ENCODE measurements at places on chromosomes 1 and 21. TPM values are rescaled to one million over a fixed set of nuclear protein-coding genes. Genes with fewer than 3 reads are reported as not detected.

DNA sequence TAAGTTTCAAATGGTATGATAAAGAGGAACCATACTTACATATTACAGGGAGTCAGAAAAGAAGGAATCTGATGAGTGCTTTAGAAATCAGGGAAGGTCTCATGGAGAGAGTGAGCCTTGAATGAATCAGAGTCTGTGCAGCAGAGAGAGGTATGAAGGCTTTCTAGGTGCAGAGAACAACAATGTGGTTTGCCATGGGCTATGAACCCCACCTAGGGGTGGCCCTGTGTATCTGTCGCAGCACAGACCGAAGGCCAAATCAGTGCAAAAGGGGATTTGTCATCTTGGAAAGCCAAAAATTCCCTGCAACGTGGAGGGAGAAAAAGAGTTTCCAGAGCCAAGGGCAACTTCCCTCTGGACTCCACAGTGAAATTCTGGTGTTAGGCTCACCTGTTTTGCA, 3.5 kb downstream of the PAPPA2 start:
- DNase-seq: no peak

- DNase-seq: no peak
Observed at GRCh38 chr1:153565529-153566374, at the start of gene S100A2. S100A2 (minus strand) TSS chr1:153565844; CDS start chr1:153563877, 1,967 bp downstream.

DNA sequence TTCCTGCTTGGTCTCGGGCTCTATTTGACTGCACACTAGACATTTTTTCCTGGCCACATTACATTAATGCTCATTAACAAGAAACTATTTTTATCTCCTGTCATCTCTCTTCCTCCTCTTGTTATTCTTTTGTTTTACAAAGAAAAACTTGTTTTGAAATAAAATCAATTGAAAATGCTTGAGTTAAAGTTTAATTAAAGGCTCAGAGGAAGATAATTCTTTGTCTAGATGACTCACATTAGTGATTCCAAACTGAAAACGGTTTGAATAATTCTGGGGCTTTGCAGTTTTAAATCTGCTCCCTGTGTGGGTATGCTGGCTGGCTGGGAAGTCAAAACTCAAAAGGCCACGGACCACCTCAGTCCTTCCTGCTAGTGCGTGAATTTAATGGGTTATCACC, 29.6 kb downstream of the RGS5 start:
- no peak for DNase-seq

DNA sequence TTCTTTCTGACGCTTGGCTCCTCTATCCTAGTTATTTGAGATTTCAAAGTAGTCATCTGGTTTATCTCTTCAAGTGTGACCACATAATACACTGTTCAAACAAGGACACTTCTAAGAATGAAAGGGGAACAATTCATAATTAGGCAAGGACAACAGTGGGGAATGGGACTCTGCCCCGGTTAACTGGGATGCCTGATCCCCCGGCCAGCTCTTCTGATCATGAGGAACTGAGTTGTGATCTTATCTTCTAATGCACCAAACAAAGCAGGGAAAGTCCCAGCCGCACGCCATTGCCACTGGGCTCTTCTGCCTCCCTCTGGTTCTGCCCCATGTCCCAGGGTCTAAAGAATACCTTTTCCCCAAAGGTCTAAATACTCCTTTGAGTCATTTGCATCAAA, 158.2 kb upstream of the IRF2BP2 start:
- no peak for DNase-seq

DNA sequence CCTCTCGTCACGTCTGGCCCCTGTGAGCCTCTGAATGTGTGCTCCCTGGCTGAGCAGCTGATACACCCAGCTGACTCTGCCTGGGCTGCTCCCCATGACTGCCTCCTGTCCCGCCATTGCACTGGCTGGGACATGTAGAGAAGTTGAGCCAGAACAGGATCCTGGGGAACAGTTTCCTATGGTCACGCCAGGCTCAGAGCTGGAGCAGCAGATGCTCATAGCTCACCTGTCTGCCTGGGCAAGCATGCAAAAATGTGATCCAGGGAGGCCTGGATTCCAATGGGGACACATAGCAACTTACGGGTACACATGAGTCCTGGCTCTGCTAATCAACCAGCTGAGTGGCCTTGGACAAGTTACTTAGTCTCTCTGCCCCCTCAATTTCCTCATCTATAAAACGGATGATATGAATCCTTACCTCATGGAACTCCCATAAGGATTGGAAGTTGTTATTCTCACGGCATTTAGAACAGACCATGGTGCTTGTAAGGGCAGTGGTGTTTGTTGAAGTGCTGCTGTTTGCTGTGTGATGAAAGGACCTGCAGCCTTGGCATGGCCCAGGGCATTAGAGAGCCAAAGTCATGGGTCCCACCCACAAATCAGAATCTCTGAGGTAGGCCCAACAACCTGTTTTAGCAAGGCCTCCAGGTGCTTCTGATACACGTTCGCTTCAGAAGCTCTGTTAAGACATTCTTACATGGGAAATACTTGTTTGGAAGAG, 150.3 kb upstream of the VANGL1 start:
- no peak for DNase-seq

- DNase-seq: peak; percentile 81
Observed at GRCh38 chr1:44807364-44808062, 362 bp upstream of the DYNLT4 start.

GRCh38 chr1:182564406-182565004, 24.6 kb downstream of the RNASEL start:
- no peak for DNase-seq

DNA sequence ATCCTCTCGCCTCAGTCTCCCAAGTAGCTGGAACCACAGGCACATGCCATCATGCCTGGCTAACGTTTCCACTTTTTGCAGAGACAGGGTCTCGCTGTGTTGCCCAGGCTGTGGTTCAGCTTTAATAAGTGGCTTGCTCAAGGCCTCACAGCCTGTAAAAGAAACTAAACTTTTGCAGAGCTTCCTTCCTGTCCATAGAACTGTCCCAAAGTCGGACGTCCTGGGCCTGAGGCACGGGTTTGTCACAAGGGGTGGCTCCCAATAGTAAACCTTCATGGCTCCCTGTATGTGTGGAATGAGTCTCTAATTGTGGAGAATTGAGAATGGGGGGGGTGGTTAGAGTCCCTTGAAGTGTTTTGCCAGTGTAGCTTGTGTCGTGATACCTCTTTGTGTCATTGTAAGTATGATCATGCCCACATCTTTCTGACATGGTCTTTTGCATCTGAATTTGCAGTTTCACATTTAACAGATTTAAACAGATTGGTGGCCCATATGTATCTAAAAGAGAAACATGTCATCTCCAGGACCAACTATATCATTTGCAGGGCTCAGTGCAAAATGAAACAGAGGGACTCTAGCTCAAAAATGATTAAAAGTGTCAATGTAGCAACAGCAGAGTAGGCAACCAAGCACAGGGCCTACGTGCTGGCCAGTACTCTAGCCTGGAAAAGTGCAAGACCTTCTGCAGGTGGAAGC, 332.1 kb downstream of the KIF26B start:
- no peak for DNase-seq

GRCh38 chr1:39500862-39501389, 9.5 kb downstream of the BMP8A start:
- no peak for DNase-seq

PIP5K1A gene
- 49.2 TPM for total RNA-seq

SLC44A5 gene
- 12.8 TPM for total RNA-seq

SERPINC1 gene
- not detected for total RNA-seq

- DNase-seq: no peak
Observed at GRCh38 chr1:85626818-85627217, 46.3 kb downstream of the CCN1 start.

DNA sequence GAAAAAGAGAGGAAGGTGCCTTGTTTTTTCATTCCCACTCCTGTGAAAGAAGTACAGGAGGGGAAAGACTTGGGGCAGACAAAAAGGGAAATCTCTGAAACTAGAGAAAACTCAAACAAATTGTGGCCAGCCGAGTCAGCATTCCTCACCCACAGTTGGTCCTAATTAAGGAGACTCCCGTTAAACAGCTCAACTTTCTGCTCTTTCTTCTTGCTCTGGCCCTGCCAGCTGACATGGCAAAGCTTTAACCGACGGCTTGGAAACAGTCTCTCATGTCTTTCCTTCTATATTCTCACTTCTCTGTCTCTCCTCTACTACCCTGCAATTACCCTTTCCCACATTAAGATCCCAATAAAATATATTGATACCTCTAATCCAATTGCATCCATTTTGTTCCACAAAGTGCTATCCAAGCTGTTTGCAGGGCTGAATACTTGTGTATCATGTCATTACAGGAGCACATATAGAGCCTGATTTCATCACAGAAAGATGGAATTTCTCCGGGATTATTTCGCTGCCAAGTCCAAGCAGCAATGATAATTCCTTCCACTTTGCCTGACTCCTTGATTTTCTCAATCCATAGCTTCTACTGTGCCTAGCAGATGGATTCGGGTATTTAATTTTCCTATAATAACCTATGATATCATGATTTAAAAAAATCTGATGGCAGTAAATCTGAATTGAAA, 65.4 kb upstream of the IPO9 start:
- DNase-seq: no peak

CRYBG2 gene
- 106 TPM for total RNA-seq

GRCh38 chr1:14610761-14611160, 12.3 kb downstream of the KAZN start:
- DNase-seq: no peak

DNA sequence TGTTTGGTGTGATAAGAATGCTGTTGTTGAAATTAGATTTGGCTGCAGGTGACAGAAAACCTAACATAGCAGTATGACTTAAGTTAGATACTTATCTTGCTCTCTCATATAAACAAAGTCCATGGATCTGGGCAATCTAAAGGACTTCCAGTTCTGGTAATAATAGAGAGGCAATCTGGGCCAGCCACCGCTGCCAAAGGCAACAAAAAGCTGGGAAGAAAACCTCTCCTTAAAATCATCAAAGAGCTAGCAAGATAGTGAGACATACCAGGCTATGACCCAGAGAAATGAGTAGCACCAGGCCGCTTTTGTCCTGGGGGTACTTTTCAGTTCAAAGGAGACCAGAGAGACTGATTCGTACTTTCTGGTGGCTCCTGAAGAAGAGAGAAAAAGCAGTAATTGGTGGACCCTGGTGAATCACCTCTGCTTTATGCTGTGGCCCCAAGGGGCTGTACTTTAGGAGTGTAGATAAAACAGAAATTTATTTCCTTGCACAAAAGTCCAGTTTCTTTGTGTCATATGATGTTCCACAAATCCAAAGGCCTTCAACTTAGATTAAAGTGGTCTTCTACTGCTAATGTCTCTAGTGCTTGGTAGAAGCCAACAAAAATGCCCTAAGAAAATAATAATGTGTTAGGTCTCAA, 125.4 kb downstream of the TBX19 start:
- DNase-seq: no peak

AIRE gene
- total RNA-seq: not detected

- no peak for DNase-seq
Observed at GRCh38 chr1:203101813-203102634, 16.2 kb upstream of the MYOG start.

SPAG17 gene
- total RNA-seq: 17.4 TPM

DNA sequence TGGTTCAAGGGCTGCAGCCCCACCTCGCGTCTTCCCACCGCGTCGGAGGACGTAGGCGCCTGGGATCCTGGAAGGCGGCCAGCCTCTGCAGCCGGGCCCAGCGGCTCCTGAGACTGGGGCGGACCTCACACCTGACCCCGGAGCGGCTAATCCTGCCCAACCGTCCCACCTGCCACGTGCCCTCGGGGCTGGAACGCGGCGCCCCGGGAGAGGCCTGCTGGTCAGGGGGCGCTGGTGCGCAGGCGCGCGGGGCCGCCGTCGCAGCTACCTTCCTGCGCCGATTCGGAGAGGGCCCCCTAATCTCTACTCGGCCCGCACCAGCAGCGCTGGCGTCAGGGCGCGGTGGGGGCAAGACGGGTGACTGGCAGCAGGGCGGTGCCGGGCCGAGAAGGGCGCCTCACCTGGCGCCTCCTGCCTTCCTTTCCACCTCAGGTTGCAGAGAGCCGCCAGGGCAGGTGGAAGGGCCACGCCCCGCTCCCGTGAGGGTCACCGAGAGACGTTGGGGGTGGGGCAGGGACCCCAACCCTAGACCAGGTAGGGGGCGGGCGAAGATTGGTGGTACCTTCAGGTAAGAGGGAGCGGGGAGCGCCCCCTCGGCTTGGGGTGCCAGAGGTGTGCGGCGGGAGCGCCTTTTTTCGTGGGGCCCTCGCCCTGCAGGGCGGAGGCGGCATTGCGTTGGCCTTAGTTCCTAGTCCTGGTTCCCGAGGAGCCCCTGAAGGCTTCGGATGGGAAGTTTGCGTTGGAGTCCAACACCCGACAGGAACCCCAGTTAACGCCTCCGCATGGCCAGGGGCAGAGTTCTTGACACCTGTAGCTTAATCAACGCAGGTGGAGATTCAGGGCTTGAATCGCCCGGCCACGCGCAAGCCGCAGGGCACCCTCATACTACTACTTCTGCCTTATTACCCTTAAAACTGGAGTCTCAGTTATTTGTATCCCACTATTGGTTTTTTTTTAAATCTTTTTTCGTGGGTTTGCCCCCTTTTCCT, at the start of gene TDRD5:
TSS of gene TDRD5 (plus strand) at position 241 of the 989 bp plus-strand sequence. CDS start 784 bp downstream, outside the sequence.
- no peak for DNase-seq

GRCh38 chr1:93322349-93322748, 23.4 kb upstream of the DR1 start:
- DNase-seq: no peak

HUNK gene
- total RNA-seq: under 0.01 TPM

- no peak for DNase-seq
Observed at GRCh38 chr1:63914241-63914640, 140.4 kb downstream of the ROR1 start.

DDR2 gene
- 23.7 TPM for total RNA-seq

DNA sequence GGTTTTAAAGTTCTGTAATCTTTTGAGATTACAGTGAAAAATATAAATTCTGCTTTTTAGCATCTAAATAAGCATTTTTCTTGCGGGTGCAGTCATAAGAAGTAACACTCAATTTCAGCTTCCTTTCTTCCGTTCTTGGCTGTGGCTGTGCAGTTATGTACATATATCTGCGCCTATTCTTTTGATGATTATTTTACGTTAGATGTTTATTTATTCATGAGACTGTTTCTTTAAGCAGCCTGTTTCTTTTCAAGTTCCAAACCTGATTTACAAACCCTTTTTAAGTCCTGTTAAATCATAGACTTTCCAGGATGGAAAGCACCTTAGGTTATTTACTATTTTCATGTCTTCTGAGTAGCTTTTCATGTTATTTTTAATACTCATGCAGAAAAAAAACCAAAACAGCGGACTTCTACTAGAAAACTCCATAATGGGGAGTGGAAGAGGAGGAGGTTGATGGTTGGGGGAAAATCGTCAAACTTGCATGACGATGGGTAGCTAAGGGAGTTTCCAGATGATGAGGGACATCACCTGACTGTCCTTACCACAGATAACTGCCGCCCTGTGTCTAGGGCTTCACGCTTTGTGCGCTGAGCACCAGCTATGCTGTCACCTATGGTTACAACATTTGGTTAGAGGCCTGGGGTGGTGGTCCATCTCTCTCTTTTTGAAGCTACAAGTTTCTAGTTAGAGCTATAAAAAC, 2.6 kb downstream of the PRDM2 start:
- no peak for DNase-seq

GRCh38 chr1:204258213-204259115, 44.7 kb upstream of the GOLT1A start:
- no peak for DNase-seq
